ENCODE measurements at places on chromosomes 12 and 14.

DNA sequence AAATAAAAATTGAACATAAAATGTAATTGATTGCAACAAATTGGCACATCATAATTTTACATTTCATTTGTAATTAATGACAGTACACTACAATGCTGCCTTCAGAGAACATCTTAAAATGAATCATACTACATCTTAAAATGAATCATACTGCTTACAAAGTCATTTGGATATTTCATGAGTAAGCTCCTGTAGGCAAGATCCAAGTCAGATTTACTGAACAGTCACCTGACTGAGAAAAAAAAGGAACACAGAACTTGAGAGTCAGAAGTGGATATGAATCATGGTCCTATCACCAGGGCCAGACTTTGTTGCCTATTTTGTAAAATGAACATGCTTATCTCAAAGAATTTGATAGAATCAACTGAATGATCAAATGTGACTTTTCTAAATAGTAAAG, 32.7 kb upstream of the FBLN5 start:
- DNase-seq = no peak

DNA sequence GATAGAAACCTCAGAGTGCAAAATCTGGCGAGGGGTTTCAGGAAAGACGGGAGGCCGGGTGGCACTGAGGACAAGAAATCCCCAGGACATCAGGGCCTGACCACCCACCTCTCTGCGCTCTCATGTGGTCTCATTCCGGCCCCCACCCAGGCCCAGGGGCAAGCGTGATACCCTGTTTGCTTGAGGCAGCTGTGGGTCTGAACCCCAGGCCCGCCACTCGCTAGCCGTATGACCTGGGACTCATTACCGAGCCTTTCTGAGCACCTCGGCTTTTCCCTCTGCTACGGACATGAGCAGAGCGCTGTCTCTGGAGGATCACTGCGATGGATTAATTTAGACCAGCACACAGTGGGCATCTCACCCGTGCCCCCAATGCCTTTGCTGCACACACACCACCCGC, 25.5 kb upstream of the BCDIN3D start:
- no peak for DNase-seq

DNA sequence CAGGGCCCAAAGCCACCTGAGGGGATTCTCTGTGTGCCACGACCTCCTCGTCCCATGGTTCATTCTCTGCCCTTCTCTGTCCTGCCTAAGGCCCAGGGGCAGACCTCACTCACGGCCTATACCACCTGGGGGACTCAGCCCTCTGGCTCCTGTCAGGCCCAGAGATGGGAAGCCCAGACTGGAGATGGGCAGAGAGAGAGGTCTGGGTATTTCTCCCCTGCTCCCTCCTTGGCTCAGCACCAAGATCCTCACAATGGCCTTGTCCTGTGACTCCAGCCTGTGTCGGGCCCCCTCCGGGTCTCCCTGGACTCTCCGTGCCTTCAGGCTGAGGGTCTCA, 46.9 kb upstream of the BCL11B start:
- DNase-seq = no peak

GRCh38 chr12:6635375-6635855, 344 bp downstream of the LPAR5 start:
- peak; percentile 46 for DNase-seq

- no peak for DNase-seq
Observed at GRCh38 chr14:34104489-34105397, 153.9 kb upstream of the EGLN3 start.

GRCh38 chr12:32902287-32902997, 5.9 kb upstream of the PKP2 start:
- DNase-seq = no peak

GRCh38 chr12:21583587-21583986, 21.1 kb downstream of the GYS2 start:
- DNase-seq = no peak

GRCh38 chr14:90867501-90867900, 51.3 kb upstream of the TTC7B start:
- DNase-seq = no peak

GRCh38 chr12:109273354-109273753, 35.7 kb downstream of the FOXN4 start:
- no peak for DNase-seq

- no peak for DNase-seq
Observed at GRCh38 chr12:20458011-20458410, 89.7 kb downstream of the PDE3A start.

GRCh38 chr12:101619858-101620761, 25.3 kb downstream of the MYBPC1 start:
- no peak for DNase-seq

GRCh38 chr12:59040043-59040442, 119.7 kb upstream of the LRIG3 start:
- no peak for DNase-seq

GRCh38 chr12:74317078-74317601, 220.5 kb upstream of the ATXN7L3B start:
- DNase-seq = no peak

GRCh38 chr12:130121226-130122000, 40.9 kb upstream of the FZD10 start:
- DNase-seq = no peak

GRCh38 chr12:82412246-82412645, 53.9 kb downstream of the METTL25 start:
- no peak for DNase-seq

DNA sequence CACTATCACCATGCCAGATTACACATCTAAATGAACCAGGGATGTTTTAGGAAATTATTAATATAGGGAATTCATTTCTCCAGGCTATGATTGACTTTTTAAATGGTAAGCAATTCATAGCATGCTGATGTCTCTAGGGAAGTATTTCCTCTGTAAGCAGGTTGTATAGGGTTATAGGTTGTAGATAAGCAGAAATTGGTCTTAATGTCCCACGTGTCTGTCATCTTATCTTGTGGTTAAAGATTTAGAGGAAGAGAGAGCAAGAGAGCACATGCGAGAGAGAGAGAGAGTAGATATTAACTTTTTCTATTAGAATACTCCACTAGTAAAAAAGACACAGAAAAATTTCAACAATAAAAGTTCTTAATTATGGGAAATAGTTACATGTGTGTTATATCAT, 32.6 kb downstream of the TRHDE start:
- DNase-seq = no peak

DNA sequence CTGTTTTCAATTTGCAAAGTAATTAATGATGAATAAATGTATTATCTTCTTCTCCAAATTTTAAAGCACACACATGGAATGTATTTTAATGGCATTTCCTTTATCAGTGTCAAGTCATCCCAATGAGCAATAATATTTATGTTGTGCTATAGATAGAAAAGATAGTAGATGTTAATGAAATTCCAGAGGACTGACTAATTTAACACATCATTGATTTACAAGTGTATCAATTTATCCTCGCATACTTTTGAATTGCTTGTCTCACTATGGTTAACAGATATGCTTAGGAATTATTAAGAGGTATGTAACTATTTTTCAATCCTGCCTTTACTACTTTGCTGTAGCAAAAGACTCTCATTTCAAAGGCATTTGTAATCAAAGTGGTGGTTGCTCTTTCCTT, 842.9 kb downstream of the SLC6A15 start:
- DNase-seq = no peak

DNA sequence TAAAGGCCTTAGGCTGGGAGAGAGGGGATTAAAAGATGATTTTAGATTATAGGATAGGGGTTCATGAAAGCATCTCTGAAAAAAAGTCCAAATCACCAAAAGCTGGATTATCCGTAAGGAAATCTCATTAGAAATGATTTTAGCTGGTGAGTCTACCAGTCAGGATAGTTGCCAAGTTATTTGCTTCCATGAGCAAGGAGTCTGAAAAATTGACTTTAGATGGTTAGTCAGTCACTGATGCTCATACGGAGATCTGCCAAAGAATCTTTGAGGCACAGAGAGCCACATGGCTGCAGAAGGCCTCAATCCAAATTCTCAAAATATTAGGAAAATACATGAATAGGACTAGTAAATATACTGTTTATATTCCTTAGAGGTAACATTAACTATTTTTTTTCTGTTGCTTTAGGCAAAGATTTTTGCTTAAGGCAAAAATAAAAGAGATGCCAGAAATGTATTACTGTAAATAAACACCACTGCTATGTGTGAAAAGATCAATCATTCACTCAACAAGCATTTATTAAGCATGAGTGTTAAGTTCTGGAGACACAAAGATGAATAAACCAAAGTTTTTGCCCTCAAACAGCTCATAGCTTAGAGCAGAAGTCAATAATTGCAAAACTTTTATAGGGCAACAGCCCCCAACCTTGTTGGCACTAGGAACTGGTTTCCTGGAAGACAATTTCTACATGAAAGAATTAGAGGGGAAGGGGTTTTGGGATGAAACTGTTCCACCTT, 105.2 kb downstream of the BBS10 start:
- no peak for DNase-seq

- no peak for DNase-seq
Observed at GRCh38 chr14:104593710-104594136, 10.8 kb downstream of the TMEM179 start.

GRCh38 chr12:57166971-57167371, 19.6 kb upstream of the LRP1-AS start:
- DNase-seq = no peak

GRCh38 chr14:102019006-102019540, 54.7 kb downstream of the DYNC1H1 start:
- no peak for DNase-seq

DNA sequence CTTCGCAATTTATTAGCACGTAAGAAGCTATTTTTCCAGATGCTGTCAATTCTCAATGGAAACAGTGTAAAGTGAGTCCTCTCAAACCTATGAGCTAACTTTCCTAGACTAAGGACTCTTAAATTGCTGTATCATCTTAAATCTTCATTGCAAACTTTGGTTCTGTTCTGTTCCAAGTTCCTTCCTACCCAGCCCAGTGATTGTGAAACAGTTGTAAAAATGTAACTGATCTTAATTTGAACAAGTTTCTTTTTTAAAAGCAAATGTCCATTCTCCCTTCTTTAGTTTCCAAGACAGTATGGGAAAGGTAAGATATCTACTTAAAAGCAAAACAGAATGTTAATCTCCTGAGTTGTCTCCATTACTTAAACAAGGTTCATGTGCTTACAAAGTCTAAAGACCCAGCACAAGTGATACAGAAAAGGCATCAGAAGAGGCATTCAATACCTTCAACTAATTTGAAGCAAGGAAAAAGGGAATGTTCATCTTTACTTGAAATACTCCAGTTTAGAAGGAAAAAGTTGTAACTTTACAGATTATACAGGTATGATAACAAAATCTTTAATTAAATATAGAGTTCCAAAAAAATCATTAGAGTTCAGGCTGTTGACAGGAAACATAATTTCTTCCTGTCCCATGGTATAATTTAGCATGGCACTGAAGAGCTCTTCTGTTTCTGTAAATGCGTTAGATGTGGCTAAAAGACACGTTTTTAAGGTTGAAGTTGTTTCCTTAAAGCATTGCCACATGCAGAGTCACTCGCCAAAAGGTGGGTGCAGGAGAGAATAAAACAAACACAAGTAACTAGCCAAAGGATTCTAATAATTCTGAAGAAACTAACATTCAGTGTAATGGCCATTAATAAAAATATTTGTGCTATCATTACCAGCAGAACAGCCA, 101.5 kb upstream of the USP15 start:
- DNase-seq = no peak

- no peak for DNase-seq
Observed at GRCh38 chr12:101455685-101456084, 19.5 kb upstream of the SPIC start.

GRCh38 chr12:89949457-89950195, 241.0 kb upstream of the ATP2B1 start:
- DNase-seq = peak; percentile 4

GRCh38 chr12:56684745-56685359, 3.2 kb downstream of the PTGES3 start:
- DNase-seq = no peak

- no peak for DNase-seq
Observed at GRCh38 chr12:121279507-121279915, 17.0 kb downstream of the CAMKK2 start.

DNA sequence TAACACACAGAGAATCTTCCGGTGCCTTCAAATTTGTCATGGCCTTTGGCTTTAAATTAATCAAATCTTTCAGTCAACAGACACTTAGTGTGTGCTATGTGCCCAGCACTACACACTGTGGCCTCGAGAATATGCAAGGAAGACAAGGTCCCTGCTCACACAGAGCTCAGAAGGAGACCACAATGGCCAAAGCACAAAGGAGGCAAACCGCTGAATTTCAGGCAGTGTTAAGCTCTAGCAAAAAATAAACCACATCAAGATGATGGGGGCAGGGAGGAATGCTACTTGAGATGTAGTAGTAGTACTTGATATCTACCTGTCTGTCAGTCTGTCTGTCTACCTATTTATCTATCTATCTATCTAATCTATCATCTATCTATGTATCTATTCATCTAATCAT, 227.9 kb downstream of the TMEM132D start:
- DNase-seq = no peak

DNA sequence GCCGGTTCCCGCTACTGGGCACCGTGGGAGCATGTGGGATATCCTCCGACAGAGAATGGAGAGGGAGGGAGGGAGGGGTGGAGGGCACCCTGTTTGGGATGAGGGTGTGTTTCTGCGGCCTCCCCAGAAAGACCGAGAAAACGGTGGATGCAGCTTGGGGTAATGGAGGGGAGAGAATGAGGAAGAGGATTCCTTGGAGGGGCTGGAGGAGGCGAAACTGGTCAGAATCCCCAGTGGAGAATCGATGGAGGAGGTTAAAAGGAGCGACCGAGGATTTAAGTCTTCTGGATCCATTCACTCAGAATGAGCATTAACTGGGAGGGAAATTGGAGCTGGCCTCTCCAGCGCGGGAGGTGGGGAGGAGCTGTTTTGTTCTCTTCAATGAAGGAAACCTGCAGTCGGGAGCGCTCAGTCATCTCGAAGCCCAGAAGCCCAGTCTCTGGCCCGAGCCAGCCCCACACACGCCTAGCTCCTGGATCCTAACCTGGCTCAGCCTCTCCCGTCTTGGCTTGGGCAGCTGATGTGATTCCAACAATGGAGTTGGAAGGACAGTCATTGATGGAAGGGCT, 581 bp downstream of the ARG2 start:
- no peak for DNase-seq

- DNase-seq = no peak
Observed at GRCh38 chr12:101931498-101932326, 54.3 kb downstream of the DRAM1 start.

DNA sequence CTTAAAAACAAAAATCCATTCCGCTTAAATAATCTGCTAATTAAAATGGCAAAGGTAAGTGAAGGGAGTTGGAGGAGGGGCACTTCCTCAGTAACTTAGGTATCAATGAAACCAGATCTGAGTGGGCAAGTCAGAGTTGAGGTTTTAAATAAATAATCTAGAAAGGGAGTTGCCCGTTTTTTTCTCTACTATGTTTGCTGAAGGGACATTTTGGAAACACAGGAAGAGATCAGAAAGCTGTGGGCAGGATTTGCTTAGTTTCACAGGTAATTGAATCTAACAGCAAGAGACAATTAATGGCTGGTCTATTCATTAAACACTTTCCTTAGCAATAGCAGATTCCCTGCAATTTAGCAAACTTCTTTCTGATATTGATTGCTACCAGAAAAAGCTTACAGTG, 186.0 kb upstream of the ABCD2 start:
- no peak for DNase-seq

- DNase-seq = no peak
Observed at GRCh38 chr12:12108441-12109058, 37.8 kb downstream of the BCL2L14 start.

- DNase-seq = peak; percentile 65
Observed at GRCh38 chr14:52553671-52554575, 1.3 kb downstream of the GPR137C start.

GRCh38 chr12:88519802-88520435, 60.4 kb downstream of the KITLG start:
- no peak for DNase-seq

GRCh38 chr12:52070185-52070925, 577 bp downstream of the ATG101 start:
- DNase-seq = no peak

GRCh38 chr12:50753232-50753769, 10.6 kb upstream of the ATF1 start:
- no peak for DNase-seq

All from stimulated activated CD8-positive, alpha-beta memory T cell treated with anti-CD3 and anti-CD28 coated beads, Interleukin-7, amount 100 ng/mL, for 1 hour (primary cell).